ENCODE measurements at places on chromosomes 2 and 18. TPM values are rescaled to one million over a fixed set of nuclear protein-coding genes. Genes with fewer than 3 reads are reported as not detected.

Gene PSD4
- 0.79 TPM for total RNA-seq

GRCh38 chr2:41851554-41851953, 196.3 kb upstream of the PKDCC start:
- ATAC-seq: no peak

Gene PPM1G
- total RNA-seq: 58.0 TPM

Gene FBXO48
- total RNA-seq: 0.54 TPM

- ATAC-seq: peak; percentile 97
These were observed at the start of gene SULT1C2 for GRCh38 chr2:108288534-108289106. SULT1C2 (plus strand) TSS chr2:108288895; CDS start chr2:108293668, 4,773 bp downstream.

GRCh38 chr18:8754995-8755960, 49.9 kb downstream of the MTCL1 start:
- ATAC-seq: no peak

DNA sequence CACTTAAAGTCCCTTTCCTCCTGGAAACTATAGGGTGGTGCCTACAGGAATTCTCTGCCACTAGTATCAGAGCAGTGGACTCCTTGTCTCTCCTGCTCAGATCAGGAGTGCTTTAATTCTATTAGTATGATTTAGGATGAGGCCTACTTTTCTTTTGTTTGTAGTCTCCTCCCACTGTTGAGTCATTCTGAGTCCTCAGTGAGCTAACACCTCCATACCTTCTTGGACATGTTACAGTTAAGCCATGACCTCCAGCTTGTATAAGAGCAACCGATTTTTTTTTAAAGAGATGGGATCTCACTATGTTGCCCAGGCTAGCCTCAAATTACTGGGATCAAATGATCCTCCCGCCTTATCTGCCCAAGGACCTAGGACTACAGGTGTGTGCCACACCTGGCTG, 48.7 kb upstream of the OTOF start:
- ATAC-seq: no peak

Gene C2orf80
- total RNA-seq: 15.2 TPM

DNA sequence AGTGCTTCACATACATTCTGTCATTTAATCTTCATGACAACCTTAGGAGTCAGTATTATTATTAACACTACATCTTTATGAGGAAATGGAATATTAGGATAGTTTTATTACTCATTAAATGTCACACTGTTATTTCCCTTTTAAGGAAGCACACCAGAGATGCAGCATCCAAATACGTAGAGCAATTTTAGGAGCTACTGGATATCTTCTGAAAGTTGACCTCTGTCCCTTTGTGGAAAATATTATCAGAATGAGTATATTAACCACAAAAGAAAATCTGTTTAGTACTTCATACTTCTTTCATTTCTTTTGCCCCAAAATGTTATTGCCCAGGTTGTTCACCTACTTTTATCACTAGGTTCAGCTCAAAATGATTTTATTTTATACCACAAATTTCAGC, 72.9 kb upstream of the APCDD1 start:
- no peak for ATAC-seq

Gene PLCL1
- 7.6 TPM for total RNA-seq

Gene TBR1
- total RNA-seq: 0.71 TPM

Gene DUSP2
- 1.1 TPM for total RNA-seq

Gene NAB1
- 37.7 TPM for total RNA-seq

DNA sequence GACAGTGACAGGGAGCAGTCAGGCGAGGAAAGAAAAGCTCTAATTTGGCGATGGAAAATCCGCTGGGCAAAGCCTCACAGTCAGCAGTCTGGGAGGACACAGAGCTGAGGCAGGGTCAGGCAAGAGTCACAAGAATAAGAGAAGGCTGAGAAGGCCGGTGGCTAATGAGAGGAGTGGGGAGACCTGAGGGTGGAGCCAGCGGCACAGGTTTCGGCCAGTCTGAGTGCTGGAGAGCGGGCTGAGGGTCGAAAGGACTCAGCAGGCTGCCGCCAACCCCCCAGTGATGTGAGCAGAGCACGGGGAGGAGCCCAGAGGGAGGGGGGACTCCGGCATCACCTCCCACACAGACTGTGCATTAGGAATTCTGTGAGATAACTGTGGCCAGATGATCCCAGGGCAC, 500.6 kb upstream of the MYT1L start:
- peak; percentile 98 for ATAC-seq

DNA sequence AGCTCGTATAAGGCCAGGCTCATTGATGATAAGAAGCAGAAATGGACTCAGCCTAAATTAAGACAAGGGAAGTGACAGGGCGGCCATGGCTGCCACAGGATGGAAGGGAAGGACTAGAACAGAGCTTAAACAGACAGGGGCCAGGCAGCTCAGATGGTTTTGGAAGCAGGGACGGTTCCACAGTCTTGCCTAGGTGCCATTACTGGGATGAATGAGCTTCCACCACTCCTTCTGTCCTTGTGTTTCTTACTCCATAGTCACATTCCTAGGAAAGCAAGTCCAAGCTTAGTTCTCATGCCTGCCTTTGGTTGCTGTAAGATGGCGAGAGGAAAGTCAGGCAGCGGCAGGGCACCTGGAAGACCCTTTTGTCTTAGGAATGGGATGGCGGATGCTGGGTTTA, 11.9 kb downstream of the GNLY start:
- no peak for ATAC-seq

GRCh38 chr2:122478117-122478516, 722.7 kb downstream of the TSN start:
- ATAC-seq: no peak

Gene EGR4
- total RNA-seq: 0.68 TPM

Gene HMSD
- total RNA-seq: 0.58 TPM

DNA sequence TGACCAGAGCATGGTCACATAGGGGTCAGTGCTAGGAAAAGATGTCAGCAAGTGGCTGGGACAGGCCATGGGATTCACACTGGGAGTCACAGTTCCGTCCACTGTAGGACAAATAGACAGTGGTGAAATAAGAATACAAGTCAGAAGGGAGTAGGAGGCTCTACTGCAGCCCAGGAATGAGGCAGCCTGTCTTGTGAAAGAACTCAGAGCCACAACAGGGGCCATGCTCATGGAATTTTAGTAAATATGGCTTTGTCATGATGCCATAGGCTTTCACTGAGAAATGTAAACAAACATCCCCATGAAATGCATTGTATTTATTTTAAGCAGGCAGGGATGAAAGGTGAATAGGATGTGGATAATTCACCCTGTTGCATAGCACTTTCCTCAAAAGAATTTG, 504.3 kb downstream of the SOX11 start:
- ATAC-seq: peak; percentile 83

DNA sequence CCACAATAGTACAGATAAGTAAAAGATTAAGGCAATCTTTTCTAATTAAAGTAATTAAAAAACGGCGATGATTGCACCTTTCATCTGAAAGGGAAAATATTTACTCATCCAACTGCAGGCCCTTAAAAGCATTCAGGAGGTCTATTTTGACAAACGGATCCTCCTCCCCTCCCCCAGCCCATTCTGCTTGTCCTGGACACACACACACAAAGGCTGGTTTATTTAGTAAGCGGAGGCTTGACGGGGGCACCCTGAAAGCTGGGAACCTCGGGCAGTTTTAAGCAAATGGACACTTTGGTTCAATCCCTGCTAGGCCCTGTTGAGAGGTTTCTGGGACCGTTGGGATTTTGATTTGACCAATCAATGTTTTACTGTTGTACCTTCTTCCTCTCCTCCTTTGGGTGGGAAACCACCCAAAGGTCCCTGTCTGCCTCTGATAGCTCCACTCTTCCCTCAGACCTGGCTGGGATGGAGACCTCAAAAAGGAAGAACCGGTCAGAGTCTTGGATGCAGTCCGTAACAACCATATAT, 135.8 kb upstream of the HAAO start:
- no peak for ATAC-seq

- ATAC-seq: no peak
These were observed 86.9 kb downstream of the SH3YL1 start for GRCh38 chr2:176917-177316.

GRCh38 chr2:74255660-74256213, 57.3 kb downstream of the MTHFD2 start:
- ATAC-seq: no peak

DNA sequence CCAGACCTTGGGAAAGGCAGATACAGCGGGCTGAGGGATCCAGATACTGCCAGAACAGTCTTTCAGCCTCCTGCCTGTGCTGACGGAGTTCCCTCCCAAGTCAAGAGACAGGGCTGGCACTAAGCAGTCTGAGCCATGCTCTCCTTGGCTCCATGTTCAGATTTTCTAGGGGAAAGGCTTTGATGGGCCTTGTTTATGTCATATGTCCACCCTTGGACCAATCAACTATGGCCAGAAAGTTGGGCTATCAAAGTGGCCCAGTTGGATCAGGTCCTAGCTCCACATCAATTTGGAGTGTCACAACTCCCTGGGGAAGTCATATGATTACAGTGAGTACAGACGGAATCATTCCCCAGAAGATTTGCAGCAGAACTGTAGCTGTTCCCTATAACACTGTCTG, 152.0 kb downstream of the GREB1L start:
- ATAC-seq: no peak

DNA sequence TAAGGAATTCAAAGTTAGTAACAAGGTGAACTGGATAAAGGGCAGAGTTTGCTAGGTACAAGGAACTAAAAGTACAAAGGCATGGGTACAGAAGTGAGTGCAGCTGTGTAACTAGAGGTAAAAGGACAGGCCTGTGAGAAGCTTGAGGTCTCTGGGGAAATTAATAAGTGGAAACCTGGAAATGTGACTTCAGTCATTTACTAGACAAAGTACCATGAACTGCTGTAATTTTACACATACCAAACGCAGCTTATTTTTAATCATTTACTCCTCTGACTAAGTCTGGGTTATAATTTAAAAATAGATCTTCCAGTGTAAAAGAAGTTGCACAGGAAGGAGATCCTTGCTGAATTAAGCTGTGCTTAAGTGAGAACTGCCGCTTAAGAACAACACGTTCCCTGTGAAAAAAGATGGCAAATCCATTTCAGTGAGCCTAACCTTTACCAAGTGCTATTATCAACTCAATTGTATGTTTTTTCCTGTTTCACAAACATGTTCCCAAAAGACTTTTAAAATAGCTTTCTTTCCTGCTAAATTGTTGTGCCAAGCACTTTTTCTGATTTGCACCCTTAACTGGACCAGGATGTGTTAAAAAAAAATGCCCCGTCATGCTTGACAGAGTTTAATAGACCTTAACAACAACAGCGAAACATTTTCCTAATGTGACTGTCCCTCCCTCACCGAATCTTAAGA, 44.3 kb downstream of the CALCRL start:
- ATAC-seq: peak; percentile 60

DNA sequence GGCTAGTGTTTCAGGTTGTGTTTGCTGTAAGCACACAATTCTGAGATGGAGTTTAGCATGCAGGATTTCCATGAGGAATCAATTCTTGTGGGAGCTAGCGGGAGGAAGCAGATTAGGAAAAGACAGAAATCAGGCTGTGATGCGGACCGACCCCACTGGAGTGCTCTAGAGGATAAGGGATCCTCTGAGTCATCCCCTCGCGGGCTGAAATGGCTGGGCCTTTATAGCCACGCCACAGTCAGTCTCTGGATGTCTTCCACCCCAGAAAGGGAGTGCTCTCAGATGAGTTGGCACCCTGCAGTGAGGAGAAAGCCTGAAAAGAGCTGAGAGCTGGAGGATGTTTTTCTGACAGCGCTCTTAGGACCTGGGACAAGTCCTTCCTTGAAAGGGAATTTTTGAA, 102.4 kb downstream of the GALNT3 start:
- peak; percentile 55 for ATAC-seq

Gene DAW1
- 28.3 TPM for total RNA-seq

DNA sequence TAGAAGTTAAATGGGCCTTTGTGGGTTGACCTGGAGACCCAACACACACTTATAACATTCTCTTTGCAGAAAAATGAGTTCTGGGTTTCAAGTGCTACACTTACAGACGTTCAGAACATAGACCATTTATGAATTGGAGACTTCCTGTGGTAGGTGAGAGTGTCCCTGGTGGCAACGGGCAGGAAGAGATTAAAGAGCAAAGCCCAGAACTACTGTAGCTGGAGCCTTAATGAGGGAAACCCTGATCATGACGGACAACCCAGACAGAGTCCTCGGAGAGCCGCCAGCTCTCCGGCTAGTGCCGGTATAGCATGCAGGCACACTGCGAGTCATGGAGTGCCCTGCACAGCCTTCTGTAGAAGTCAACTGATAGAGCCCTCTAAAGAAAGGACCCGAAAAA, 44.5 kb upstream of the RMDN2 start:
- no peak for ATAC-seq

- ATAC-seq: peak; percentile 55
These were observed 1010.9 kb upstream of the NXPH2 start for GRCh38 chr2:139790807-139791752.

Gene CCDC85A
- total RNA-seq: 1.7 TPM

- no peak for ATAC-seq
These were observed 6.3 kb downstream of the COBLL1 start for GRCh38 chr2:164835302-164835701.

Gene SULT1C4
- 2.0 TPM for total RNA-seq

DNA sequence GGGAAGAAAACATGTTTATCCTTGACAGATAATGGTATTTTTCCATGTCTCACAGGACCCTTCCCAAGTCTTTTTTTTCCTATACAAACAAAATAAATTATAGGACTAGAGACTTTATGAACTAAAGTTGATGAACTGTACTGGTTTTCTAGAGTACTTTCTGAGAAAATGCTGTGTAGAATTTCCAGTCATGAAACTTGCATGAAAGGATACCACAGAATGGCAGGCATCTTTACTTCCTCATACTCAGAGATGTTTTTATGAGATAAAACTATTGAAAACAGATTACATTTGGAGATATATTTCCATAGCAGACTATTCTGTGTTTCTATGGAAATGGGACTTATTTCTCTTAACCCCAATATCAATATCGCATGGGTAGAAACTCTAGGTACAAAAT, 403.5 kb downstream of the PARD3B start:
- ATAC-seq: no peak

- ATAC-seq: no peak
These were observed 410.7 kb upstream of the TNP1 start for GRCh38 chr2:217270485-217271121.

DNA sequence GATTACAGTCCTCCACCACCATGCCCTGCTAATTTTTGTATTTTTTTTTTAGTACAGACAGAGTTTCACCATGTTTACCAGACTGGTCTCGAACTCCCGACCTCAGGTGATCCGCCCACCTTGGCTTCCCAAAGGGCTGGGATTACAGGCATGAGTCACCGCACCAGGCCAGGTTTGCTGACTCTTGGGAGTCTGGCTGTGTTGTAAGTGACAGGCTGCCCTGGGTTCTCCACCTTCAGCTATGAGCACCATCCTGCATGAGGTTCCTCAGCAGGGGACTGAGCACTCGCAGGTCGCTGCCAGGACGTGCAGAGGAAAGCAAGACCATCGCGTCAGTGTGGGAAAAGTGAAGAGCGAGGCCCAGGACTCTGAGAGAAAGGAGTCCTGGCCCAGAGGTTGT, 112.6 kb upstream of the NDUFV2 start:
- ATAC-seq: no peak

DNA sequence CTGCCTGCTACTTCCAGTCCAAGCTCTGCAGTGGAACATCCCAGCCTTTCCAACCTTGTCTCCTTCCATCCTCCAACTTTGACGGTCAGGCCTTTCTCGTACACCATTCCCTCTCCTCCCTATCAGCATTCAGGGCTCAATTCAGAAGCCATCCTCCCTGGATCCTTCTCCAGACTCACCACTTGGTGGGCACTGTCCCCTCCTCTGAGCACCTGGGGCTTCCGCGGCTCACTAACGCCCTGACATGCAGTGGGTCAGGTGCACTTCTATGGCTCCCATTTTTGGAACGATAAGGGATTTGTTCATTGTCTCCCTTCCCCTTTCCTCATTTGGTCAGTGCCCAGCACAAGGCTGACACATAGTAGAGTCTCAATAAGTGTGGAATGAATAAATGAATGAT, 56.7 kb downstream of the TNS1 start:
- ATAC-seq: no peak

Gene GULP1
- total RNA-seq: 15.8 TPM

Gene RESP18
- not detected for total RNA-seq

Gene RIOK3
- total RNA-seq: 116 TPM

GRCh38 chr2:144240656-144241339, 279.1 kb downstream of the ZEB2 start:
- ATAC-seq: peak; percentile 71

Measured in motor neuron (in vitro differentiated cells).